ENCODE measurements at places on chromosomes 11 and 22.

- peak; percentile 56 for DNase-seq
Observed at GRCh38 chr22:50247748-50248147, 2.9 kb upstream of the TUBGCP6 start.

GRCh38 chr11:13189561-13190426, 87.8 kb upstream of the BMAL1 start:
- peak; percentile 48 for DNase-seq

- DNase-seq: no peak
Observed at GRCh38 chr11:7689239-7689638, 15.9 kb upstream of the CYB5R2 start.

- DNase-seq: no peak
Observed at GRCh38 chr22:32385681-32386080, 26.4 kb downstream of the RTCB start.

DNA sequence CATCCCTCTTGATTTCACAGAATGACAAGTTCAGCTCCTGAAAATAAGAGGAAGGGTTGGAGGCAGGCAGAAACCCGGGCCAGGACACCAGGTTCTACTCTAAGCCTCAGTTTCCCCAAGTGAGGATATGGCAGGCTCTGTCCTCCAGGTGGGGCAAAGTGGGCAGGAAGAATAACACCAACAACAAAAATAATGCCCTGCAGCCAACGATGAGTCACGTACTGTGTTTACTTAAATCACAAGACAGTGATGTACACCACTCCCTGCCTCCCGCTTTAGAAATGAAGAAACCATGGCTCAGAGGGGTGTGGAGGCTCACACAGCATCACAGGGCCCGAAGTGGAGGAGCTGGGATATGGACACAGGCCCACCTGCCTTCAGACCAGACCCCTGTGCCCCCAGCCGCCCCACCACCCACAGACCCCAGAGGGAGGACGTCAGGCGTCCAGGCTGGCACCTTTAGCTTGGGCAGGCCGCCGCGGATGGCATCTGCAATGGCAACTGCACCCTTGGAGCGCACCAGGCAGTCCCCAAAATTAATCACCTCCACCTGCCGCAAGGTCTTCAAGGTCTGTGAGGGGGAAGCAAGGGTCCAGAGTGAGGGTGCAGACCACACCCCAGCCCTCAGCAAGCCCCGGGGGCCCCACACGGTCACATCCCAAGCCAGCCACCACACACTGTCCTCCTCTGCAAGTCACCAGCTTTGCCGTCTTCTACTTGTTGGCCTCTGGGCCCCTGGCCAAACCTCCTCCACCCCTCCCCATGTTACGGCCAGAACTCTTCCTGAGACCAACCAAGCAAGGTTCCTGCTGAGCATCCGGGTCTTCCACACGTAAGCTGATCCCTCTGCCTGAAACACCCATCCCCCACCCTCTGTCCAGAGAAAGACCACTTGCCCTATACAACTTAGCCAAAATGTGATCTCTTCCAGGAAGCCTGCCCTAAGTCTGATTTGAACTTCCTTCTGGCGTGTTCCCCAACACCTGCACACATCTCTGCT, 15.8 kb upstream of the CHADL start:
- DNase-seq: peak; percentile 82

DNA sequence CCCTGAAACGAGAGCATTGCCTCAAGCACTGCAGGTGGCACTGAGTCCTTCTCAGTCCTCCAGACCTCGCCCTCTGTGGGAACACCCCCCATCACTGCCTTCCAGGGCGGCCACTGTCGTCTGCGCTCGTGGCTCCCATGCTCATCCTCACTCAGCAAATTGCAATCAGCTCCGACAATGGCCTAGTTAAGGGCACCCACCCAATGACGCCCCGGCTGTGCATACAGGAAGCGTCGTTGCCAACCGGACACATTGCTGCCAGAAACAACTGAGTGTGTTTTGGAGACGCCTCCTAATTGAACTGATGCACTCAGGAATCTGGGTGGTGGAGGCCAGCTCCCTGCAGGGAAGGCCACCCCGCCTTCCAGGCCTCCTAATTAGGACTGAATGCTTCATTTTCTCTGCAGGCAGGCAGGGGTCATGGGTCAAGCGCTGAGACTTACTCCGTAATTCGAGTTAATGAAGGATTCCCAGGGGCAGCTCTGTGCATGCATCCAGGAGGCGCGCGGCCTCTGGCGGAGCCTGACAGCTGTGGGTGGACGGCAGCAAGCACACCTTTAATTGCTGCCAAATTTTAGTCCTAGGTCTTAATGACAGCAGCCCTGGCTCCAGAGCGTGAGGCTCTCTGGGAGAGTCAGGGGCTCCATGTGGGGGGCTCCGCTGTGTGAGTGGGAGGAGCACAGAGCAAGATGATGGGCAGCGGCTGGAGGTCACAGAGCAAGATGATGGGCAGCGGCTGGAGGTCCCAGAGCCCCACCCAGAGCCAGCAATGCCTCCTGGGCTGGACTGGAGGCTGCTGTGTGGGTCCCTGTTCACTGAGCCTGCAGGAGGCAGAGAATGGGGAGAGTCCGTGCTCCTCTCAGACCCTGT, 199.0 kb downstream of the BRD1 start:
- no peak for DNase-seq

GRCh38 chr11:107733518-107733917, 21.7 kb upstream of the SLN start:
- DNase-seq: no peak

- no peak for DNase-seq
Observed at GRCh38 chr11:764322-765024, 12.8 kb downstream of the GATD1 start.

DNA sequence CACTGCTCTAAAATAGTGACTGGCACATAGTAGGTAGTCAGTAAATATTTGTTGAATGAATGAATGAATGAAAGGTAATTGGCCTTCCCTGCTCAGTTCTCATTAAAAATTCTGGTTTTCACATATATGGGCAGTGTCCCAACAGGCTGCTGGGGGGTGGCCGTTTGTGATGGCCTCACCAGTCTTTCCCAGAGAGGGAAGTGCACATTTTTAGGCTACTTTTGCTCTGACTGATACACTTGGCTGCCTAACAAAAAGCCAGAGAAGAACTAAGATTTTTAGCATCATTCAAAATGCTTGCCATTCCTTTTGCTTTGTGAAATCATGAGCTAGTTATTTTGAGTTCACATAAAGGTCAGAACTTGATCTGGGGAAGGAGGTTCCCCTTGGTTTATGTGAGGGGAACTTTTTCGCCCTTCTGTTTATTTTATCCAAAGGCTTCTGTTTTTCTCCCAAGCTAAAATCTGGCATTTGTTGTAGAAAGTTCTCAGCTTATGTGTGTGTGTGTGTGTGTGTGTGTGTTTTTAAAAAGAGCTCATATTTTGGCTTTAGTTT, 83.1 kb downstream of the PTPRJ start:
- peak; percentile 97 for DNase-seq
